Stimulated activated CD4-positive, alpha-beta T cell treated with anti-CD3 and anti-CD28 coated beads, TNF-alpha, amount 100 ng/mL, for 48 hours (primary cell): ENCODE measurements at places on chromosomes 3 and 15.

- DNase-seq = no peak
Observed at GRCh38 chr15:27582726-27583410, 516.2 kb downstream of the OCA2 start.

DNA sequence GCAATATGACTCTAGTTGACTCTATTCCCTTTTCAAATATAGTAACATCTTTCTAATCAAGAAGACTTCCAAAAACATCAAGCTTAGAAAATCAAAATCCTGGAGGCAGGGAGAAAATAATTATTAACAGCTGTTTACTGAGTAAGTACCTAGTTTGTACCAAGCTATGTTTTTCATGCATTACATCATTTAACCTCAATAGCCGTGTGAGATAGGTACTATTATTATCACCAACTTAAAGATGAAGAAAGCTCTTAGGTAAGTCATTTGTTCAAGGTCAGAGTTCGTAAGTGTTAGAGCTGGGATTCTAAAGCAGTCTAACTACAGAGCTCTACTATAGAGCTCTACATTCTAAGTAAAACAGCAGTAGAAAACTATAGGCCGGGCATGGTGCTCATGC is 41.6 kb downstream of the GSK3B start:
- DNase-seq = no peak

DNA sequence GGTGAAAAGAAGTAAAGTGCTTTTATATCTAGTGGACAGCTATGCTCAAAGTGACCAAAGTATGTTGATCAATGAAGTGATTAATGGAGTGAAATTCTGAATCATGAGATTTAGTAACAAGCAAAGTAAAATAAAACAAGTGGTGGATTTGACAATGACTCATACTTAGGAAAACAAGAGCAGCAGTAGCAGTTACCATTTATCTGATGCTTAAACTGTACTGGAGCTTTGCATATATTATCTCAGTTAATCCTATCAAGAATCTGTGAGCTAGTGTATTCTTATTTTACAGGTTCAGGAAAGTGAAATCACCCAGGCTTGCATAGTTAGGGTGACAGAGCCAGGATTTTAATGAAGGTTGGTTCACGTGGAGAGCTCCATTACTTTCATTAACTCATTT is 50.6 kb upstream of the SPATA16 start:
- DNase-seq = no peak

DNA sequence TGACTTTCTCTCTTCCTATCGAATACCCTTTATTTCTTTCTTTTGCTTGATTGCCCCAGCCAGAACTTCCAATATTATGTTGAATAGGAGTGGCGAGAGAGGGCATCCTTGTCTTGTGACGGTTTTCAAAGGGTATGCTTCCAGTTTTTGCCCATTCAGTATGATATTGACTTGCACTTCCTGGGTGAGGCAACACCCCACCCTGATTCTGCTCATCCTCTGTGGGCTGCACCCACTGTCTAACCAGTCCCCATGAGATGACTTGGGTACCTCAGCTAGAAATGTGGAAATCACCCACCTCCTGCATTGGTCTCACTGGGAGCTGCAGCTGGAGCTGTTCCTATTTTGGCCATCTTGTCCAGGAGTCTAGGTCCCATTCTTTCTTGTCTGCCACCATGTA is 44.8 kb upstream of the KCNH8 start:
- no peak for DNase-seq

DNA sequence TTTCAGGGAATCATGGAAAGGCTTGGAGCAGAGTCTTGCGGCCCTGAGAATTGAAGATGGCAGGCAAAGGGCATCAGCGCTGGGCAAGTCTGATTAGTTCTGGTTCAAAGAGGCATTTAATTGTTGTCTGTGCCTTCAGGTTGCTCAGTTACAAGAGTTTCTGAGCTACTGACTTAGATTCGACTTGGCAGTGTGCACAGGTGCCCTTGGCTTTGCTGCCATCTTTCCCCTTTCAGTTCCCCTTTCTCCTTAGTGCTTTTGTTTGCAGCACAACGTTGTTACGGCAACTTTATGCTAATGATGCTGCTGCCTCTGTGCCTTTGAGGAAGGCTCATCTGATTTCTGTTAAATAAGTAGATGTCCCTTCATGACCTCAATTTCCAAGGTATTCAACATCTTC is 12.5 kb downstream of the P2RY14 start:
- DNase-seq = no peak
